ENCODE measurements at places on chromosomes 5 and 9.

GRCh38 chr5:24368115-24368514 lies 276.7 kb downstream of the CDH10 start:
- peak; percentile 2 for DNase-seq

- no peak for DNase-seq
Observed at GRCh38 chr9:100669968-100670367, 92.1 kb downstream of the CAVIN4 start.

- DNase-seq, result no peak
Observed at GRCh38 chr9:136946228-136947027, 1.4 kb downstream of the C8G start.

DNA sequence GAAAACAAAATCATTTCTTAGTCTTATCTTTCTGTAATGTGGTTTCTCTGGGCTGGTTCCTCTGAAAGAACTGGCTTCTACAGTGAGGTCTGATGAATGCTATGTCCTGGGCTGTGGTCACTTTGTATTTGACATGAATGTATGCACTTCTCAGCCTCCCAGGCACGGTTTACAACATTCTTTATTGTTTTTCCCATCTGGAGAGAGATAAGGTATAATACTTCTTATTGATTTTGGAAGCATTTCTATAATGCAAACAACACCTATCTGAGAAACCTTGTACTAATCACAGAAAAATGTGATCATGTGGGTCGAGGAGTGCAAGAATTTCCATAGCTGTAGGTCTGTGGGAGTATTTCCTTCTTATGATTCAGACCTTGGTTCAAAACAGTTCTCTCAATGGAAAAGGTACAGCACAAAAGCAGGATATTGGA lies 46.9 kb downstream of the ACTBL2 start:
- DNase-seq, result no peak

GRCh38 chr5:181045316-181045715 lies 5.2 kb downstream of the BTNL9 start:
- no peak for DNase-seq
